ENCODE measurements at places on chromosomes 13 and 19.

- DNase-seq: no peak
Measured at GRCh38 chr13:43123856-43124255, 100.5 kb downstream of the DNAJC15 start.

- DNase-seq: peak; percentile 66
Measured at GRCh38 chr19:10580979-10581631, 6.0 kb downstream of the AP1M2 start.

- no peak for DNase-seq
Measured at GRCh38 chr13:100439247-100439970, 149.2 kb downstream of the GGACT start.

DNA sequence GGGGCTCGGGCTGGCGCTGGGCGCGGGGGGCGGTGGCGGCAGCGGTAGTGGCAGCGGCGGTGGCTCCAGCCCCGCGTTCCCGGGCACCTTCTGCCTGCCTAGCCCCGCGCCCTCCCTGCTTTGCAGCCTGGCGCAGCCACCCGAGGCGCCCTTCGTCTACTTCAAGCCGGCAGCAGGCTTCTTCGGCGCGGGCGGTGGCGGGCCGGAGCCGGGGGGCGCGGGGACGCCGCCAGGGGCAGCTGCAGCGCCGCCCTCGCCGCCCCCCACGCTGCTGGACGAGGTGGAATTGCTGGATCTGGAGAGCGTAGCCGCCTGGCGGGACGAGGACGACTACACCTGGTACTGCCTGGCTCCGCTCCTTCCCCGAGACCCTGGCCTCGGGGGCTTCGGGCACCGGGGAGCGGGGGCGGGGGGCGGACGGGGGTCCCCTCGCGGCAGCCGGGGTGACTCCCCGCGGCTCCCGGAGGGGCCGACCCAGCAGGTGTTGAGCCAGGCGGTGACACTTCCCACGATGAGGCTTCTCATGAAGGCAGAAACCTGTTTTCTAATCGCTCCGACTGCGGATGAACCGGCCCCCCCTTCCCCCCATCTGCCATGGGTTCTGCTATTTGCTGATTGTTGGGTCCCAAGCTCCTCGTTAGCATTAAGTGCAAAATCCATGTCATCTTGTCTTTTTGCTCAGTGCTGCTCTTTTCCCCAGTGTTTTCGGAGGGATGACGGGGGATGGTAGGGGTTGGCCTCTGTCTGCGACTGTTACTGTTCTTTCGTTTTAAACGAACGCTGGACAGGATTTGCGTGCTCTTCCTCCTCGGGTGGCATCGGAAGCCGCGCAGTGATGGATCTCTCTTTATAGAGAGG lies 943 bp downstream of the SLAIN1 start:
- no peak for DNase-seq

- no peak for DNase-seq
Measured at GRCh38 chr13:40152145-40152544, 496.7 kb downstream of the COG6 start.

GRCh38 chr19:1538978-1539377 lies 15.1 kb downstream of the PLK5 start:
- DNase-seq: no peak

DNA sequence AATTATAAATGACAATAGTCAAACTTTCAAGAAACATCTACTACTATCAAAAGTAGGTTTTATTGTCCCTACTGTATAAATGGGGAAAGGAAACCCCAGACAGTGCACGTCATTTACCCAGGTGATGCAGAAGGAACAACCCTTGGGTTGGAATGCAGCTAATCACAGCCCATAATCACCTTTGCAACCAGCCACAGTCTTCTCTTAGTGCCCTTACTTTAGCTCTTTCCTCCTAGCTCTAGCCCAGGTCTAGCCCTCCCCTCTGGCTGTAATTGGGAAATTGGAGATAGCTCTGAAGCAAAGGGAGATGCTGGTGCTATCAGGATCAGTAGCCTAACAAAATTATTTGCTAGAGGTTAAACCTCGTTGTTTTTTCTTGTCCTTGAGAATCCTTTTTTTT lies 25.5 kb upstream of the TSC22D1 start:
- no peak for DNase-seq

GRCh38 chr19:18875726-18876125 lies 20.2 kb downstream of the CERS1 start:
- DNase-seq: no peak

DNA sequence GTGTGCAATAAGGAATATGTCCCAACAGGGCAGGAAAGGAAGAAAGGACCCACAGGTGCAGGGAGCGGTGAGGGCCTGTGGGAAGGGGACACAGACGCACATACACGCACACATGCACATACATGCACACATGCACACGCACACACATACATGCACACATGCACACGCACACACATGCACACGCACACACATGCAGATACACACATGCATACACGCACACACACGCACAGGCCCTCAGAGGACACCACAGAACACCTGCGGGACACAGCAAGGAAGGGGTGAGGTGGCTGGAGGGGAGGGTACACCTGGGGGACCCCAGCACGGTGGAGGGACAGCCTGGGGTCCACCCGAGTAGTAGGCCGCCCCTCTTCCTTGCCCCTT lies 12.9 kb downstream of the PIP5K1C start:
- no peak for DNase-seq

GRCh38 chr13:111143865-111144540 lies 28.9 kb downstream of the ARHGEF7 start:
- DNase-seq: no peak

- no peak for DNase-seq
Measured at GRCh38 chr13:112859817-112860190, 109.2 kb upstream of the MCF2L start.

GRCh38 chr13:20704459-20705069 lies 1.1 kb downstream of the IL17D start:
- no peak for DNase-seq

DNA sequence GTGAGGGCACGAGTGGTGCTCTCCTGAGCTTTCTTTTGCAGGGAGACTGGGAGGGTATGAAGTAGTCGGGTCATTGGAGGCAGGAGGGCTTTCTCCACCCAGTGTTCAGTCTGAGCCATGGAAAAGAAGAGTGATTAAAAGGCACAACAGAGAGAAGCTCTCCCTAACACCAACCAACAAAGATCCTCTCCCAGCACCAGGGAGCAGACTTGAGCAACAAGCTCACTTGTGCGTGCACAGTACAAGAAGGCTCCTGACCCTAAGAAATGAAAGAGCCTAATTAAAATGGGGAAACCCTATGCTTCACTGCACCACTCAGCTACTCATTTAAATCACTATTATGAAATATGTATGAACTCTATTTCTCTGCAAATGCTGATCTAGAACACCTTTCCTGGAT lies 276.3 kb upstream of the SOX21 start:
- DNase-seq: no peak

DNA sequence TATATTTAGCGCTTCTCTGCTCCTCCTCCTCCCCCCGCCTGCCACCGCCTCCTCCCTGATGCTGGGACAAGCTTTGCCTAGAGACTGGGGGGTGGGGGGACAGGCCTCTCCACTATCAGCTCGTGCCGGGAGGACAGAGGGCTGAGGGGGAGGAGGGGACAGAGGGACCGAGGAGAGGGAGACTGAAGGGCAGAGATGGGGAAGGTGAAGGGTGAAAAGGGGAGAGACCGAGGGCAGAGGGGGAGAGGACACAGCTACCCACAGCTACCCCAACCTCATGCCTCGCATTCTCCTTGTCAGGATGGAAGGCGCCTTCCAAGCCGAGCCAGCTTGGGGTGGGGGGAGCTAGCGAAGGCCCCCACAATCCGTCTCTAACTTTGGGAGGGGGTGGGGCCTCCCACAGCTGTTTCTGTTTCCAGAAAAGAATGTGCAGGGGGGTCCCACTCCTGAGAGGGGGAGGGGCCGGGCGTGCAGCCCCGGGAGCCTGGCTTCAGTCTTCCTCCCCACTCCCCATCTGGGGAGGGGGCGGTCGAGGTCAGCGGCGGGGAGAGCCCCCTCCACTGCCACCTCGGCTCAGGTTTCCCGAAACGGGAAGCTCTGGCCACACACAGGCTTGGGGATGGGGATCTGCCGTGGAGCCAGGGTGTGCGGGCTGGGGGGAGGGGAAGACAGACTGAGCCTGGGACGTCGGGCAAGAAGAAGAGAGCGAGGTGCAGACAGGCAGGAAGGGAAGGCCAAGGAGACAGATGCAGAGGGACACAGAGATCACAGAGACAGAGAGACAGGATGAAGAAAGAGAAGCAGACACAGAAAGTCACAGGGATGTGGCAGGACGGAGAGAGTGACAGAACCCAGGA lies 1.6 kb downstream of the DACT3 start:
- DNase-seq: no peak

GRCh38 chr13:30577401-30577852 lies 40.3 kb upstream of the USPL1 start:
- peak; percentile 50 for DNase-seq
